ENCODE measurements at places on chromosomes 3 and 15. TPM values are rescaled to one million over a fixed set of nuclear protein-coding genes. Genes with fewer than 3 reads are reported as not detected.

TFRC gene
- 218 TPM for total RNA-seq

MYRIP gene
- total RNA-seq = not detected

DNA sequence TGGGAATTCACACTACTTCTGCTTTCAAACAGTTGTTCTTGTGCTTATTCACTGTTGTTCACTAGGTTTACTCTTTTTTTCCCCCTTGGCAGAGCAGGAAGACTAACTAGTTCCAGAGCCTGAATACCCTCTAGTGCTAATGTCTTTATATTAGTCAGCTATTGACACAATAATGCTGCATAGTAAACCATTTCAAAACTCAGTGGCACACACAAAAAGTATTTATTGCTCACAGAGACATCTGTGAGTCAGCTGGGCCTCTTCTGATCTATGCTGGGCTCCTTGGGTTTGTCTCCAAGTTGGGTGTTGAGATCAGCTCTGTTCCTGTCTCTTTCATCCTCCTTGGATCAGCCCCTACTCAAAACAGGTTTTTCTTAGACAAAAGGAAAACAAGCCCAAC is 51.1 kb downstream of the RSRC1 start:
- no peak overlapping the region for H3K27ac ChIP-seq
- H3K4me1 ChIP-seq = peaks cover 5% of the 10 kb centered on the region
- H3K36me3 ChIP-seq = peaks cover 6% of the 10 kb centered on the region
- DNase-seq = no peak
- H3K27me3 ChIP-seq = no peaks in the 10 kb centered on the region
- H3K4me3 ChIP-seq = no peak overlapping the region

DNA sequence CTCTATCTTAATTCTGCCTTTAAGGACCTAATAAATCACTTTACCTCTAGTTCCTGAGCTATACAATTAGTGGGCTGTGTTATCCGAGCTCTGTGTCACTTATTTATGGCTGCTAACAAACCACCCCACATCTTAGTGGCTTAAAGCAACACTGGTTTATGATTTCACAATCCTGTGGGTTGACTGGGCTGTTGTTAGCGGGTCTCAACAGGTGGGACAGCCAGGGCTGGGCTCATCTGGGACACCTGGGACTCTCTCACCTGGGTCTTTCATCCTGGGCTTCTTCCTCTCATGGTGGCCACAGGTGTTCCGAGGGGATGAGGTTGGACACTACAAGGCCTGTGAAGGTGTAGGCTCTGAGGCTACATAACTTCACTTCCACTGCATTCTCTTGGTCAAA is 35.8 kb upstream of the CHST2 start:
- peaks cover 3% of the 10 kb centered on the region for H3K36me3 ChIP-seq
- H3K27me3 ChIP-seq = peaks cover 23% of the 10 kb centered on the region
- no peak overlapping the region for H3K27ac ChIP-seq
- peaks cover 12% of the 10 kb centered on the region for H3K4me1 ChIP-seq
- no peak for DNase-seq

Measured in T-helper 17 cell (primary cell).